ENCODE measurements at places on chromosomes 4 and X. TPM values are rescaled to one million over a fixed set of nuclear protein-coding genes. Genes with fewer than 3 reads are reported as not detected.

WNK3 gene
- 0.05 TPM for total RNA-seq

TEX13A gene
- not detected for total RNA-seq

AADAT gene
- total RNA-seq, result 8.7 TPM

RASSF6 gene
- total RNA-seq, result 1.1 TPM

OTUD4 gene
- 15.9 TPM for total RNA-seq

RAB39B gene
- 0.55 TPM for total RNA-seq

LRP2BP gene
- 0.14 TPM for total RNA-seq

ERAS gene
- total RNA-seq, result not detected

TCEAL6 gene
- not detected for total RNA-seq

MAGED4B gene
- total RNA-seq, result 17.6 TPM

MOB1B gene
- 6.2 TPM for total RNA-seq

CT45A1 gene
- not detected for total RNA-seq

FABP2 gene
- not detected for total RNA-seq

WDR13 gene
- 81.7 TPM for total RNA-seq

HSD17B11 gene
- 59.8 TPM for total RNA-seq

IQCM gene
- total RNA-seq, result not detected

ANK2 gene
- 1.2 TPM for total RNA-seq

SYP gene
- 2.8 TPM for total RNA-seq

HMGN5 gene
- total RNA-seq, result 2.8 TPM

FAM236A gene
- total RNA-seq, result not detected

GAGE2A gene
- total RNA-seq, result not detected

FGF13 gene
- total RNA-seq, result 0.07 TPM

CFAP97 gene
- total RNA-seq, result 7.5 TPM

RIBC1 gene
- total RNA-seq, result 0.64 TPM

ITGB1BP2 gene
- total RNA-seq, result 0.88 TPM

H2BW2 gene
- total RNA-seq, result not detected

MBNL3 gene
- total RNA-seq, result not detected

Measured in A549 treated with GW870086 at 1 μM for 4 hours (cell line).